Right hindlimb (tissue), 1 donor: ENCODE measurements at places on chromosomes 3 and 15.
A peak's percentile ranks its signal among the peaks of the same experiment; 100 is the strongest.

DNA sequence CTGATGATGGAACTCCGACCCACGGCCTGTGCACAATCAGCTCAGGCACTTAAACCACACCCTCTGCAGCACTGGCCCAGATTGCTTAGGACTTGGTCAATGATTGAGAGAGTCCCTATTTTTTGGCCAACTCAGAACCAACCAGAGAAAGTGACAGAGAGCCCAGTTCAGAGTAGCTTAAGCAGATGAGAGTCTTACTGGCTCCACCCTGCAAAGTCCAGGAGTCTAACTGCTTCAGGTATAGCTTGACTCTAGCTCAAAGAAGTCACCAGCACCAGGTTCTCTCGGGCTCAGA, 20.1 kb downstream of the SLC6A20 start:
- DNase-seq = no peak

- DNase-seq = peak; percentile 29
Measured at GRCh38 chr3:71066356-71066755, 517.2 kb downstream of the FOXP1 start.

GRCh38 chr3:172367205-172368105, 80.8 kb downstream of the GHSR start:
- no peak for DNase-seq

DNA sequence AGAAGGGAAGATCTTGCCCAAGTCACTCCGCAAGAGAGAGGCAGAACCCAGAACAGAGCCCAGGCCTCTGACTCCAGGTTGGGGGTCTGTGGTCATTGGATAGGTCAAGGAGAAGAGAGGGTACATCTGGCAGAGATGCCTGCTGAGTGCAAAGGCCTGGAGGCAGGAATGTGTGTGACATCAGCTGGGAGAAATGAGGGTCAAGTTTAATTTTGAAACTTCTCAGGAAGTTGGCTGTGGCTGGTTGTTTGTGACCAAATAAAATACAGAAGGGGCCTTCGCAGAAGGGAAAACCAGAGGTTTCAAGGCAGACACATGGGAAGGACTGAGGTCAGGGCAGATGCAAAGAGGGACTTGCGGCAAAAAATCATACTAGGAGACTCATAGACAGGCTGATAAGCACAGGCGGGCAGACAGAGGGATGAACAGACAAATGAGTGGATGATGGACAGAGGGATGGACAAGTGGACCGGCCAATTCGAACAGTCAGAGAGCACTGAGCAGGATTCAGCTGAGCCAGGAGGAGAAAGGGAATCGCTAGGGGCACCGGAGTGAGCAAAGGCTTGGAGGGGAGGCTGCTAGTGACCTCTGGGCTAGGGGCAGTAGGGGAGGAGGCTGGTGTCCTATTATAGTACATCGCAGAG, 28.8 kb upstream of the CACNA2D2 start:
- no peak for DNase-seq

DNA sequence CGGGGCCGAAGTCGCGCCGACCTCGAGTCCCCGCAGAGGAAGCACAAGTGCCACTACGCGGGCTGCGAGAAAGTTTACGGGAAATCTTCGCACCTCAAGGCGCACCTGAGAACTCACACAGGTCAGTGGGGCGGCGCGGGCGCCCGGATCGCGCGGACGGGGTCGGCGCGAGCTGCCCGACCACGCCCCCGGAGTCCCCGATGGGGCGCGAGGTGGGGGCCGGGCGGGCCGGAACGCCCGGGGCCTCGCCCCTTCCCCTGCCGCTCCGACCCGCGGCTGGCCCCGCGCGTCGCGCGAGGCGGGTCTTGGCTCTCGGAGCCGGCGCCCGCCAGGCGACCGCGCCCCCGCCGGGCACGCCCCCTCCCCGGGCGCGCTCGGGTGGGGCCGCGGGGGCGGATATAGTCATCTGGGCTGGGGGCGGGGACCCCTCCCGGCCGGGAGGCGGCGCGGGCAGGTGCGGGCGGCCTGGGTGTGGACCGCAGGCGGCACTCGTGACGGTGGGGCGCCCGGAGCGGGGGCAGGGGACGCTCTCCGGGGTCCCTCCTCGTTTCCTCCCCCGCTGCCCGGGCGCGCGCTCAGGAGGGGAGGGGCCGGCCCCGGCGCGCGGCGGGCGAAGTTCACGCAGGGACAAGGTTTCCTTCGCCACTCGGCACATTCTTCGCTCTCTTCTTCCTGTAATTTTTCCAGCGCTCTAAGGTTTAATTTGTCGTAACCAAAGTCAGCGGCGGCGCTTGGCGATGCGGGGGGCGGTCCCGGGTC, 1.2 kb downstream of the KLF13 start:
- DNase-seq = peak; percentile 70

DNA sequence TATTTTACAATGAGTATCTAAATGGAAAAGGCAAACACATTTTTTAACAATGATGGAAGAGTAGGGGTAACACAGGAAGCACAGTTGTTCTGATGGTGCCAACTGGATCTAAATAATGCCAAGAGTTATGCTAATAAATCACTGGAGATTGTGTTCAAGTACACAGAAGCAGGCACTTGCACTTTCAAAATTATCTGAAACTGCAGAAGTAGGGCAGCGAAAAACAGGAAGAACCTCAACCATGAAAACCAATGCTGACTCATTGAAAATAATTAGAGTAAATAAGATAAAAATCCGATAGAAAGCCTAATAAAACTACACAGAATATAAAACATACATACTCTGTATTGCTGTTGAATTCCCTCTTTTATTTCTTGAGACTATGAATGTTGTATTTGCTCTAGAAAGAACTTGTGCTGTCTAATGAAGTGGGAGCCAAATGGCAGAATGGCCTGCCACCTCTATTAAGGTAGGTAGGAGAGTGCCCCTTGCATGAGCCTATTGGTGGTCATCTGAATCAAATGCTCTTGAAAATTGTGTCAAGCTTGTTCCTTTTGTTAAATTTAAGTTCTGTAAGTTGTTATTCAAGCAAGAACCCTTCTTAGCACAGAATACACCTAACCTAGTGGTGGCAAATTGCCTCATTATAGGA, 93.7 kb downstream of the ABI3BP start:
- DNase-seq = no peak

DNA sequence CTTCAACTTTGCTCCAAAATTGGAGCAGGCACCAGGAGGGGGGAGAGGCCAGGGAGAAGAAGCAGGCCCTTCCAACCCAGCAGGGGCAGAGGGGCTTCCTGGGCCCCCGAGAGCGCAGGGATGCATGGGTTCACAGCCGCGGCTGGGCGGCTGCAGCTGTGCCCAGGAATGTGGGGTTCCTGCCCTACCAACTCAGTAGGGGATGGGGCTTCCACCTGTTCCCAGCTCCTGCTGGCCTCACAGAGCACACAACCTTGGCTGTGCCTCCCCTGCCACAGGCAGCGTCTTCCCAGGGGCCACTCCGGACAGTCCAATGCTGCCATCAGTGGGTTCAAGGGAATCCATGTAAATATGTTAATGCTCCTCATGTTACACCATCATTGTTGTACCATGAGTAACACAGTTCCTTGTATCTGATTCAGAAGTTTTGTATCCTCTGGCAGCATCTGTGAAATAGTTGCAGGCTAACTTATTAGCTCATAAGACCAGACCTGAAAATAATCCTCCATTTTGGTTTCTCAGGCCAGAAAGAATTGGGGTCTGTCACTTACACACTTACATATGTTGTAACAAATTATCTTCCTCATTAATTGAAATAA, 12.1 kb upstream of the SIAH2 start:
- DNase-seq = no peak

GRCh38 chr15:81781395-81781794, 264.4 kb downstream of the MEX3B start:
- DNase-seq = no peak

- DNase-seq = no peak
Measured at GRCh38 chr15:77042245-77042919, 28.5 kb downstream of the TSPAN3 start.

- no peak for DNase-seq
Measured at GRCh38 chr3:164458986-164459385, 619.3 kb downstream of the SI start.

GRCh38 chr3:27993051-27993450, 248.4 kb upstream of the CMC1 start:
- no peak for DNase-seq

GRCh38 chr3:81579744-81580143, 181.7 kb downstream of the GBE1 start:
- no peak for DNase-seq

DNA sequence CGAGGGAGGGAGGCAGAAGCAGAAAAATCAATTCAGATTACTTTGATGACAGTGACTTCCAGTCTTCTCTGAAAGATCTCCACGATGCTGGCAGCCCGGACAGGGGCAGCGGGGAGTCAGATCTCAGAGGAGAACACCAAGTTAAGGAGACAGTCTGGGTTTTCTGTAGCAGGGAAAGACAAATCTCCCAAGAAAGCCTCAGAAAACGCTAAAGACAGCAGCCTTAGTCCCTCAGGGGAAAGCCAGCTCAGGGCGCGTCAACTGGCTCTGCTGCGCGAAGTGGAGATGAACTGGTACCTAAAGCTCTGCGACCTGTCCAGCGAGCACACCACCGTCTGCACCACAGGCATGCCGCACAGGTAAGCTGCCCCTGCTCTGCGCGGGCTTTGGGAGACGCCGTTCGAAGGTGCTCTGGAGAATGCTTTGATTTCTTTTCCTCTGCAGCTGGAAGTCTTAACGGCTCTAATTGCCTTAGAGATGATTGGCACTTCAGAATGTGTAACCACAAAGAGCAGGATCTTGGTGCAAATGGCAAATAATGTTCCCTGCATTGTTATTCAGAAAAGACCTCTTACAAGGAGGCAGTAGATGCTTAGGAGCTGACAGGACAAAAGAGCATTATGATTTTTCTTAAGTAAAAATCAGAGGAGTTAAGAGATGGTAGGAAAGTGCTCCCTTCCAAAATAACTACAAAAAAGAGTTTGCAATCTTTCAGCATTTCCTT, at the start of gene KCNAB1:
Gene KCNAB1 (plus strand): TSS at position 51 of the 724 bp plus-strand sequence.
- no peak for DNase-seq

DNA sequence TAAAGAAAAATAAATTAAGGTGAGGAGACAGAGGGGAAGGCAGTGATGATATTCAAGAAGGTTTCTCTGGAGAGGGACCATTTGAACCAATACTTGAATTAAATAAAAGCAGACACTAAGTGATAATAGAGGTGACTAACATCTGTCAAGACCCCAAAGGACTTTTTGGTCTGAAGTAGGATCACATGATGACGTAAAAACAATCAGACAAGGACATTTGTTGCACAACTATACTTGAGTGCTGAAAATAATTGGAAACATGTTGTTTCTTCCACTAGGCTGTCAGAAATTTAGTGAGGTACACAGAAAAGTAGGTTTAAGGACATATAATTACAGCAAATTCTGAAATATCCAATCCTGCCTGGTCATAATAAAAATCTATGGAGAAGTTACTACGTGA, 179.5 kb downstream of the WNT5A start:
- no peak for DNase-seq

- DNase-seq = no peak
Measured at GRCh38 chr15:31230630-31231485, 95.8 kb upstream of the KLF13 start.

GRCh38 chr3:149282836-149283235, 50.6 kb downstream of the TM4SF18 start:
- no peak for DNase-seq

- no peak for DNase-seq
Measured at GRCh38 chr15:39445931-39446330, 134.9 kb upstream of the THBS1 start.

- DNase-seq = peak; percentile 83
Measured at GRCh38 chr15:98428253-98428989, 219.9 kb upstream of the IGF1R start.

GRCh38 chr15:27077790-27078189, 106.8 kb downstream of the GABRG3 start:
- DNase-seq = no peak

- no peak for DNase-seq
Measured at GRCh38 chr3:183378008-183378407, 50.4 kb downstream of the MCF2L2 start.

GRCh38 chr3:169041677-169042171, 621.8 kb downstream of the MECOM start:
- DNase-seq = no peak

DNA sequence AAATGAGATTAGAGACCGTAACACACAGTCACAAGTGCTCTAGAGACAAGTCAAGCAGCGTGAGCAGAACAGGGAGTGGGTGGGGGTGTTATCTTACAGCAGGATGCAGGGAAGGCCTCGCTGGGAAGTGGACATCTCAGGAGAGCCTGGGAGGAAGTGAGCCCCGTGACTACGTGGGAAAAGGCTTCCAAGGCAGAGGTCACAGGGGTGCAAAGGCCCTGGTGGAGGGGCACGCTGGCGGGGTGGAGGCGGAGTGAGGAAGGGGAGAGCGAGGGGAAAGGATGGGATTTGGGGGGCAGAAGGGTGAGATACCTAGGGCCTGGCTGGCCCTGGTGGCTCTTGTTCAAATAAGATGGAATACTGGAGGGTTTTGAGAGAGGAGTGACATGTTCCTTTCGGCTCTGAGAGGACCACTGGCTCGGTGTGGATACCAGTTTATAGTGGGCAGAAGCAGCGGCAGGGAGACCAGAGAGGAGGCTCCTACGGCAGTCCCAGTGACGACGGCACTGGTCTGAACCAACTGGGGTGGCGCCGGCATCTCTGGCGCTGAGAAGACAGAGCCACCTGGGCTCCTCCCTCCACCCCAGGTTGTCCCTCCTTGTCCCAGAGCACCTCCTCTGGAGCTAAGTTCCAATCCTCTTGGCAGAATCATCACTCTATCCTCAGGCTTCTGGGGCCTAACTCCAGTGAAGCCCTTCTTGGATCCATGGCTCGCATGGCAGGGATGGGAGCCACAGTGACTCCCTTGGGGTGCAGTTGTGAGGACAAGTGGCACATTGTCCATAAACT, 266.2 kb upstream of the LYSMD4 start:
- DNase-seq = no peak

GRCh38 chr3:114597012-114597411, 303.2 kb downstream of the TIGIT start:
- DNase-seq = no peak

DNA sequence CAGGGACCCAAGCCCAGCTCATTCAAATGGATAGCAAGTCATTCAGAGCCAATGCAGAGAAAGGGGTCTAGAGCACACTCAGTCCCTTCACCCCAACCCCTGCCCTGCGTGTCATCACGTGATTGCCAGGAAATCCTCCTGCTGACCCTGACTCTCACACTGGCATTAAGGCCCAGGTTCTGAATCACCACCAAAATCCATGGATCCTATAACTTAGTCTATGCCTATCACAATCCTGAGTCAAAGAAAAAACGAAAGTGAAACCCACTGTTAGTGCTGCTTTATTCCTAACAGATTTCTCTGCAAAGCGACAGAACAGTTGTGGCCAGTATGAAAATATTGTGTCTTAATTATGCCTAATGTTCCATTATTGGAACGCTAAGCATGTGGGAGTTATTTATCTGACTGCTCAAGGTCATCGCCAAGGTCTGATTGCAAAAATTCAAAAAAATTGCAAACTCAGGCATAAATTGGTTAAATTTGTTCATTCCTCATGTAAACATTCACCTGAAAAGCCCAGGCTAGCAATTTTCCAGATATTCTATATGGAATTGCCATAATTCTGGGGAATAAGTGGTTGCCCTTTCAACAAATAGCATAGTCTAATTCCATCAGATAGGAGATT, 108.7 kb upstream of the EIF1B start:
- DNase-seq = no peak
